Calu3 (cell line): ENCODE measurements at places on chromosomes 7 and 10.
A peak's percentile ranks its signal among the peaks of the same experiment; 100 is the strongest.

- peak; percentile 32 for DNase-seq
Observed at GRCh38 chr10:6208799-6209235, 6.1 kb downstream of the PFKFB3 start.

- no peak for DNase-seq
Observed at GRCh38 chr7:132836746-132837145, 245.1 kb downstream of the CHCHD3 start.

DNA sequence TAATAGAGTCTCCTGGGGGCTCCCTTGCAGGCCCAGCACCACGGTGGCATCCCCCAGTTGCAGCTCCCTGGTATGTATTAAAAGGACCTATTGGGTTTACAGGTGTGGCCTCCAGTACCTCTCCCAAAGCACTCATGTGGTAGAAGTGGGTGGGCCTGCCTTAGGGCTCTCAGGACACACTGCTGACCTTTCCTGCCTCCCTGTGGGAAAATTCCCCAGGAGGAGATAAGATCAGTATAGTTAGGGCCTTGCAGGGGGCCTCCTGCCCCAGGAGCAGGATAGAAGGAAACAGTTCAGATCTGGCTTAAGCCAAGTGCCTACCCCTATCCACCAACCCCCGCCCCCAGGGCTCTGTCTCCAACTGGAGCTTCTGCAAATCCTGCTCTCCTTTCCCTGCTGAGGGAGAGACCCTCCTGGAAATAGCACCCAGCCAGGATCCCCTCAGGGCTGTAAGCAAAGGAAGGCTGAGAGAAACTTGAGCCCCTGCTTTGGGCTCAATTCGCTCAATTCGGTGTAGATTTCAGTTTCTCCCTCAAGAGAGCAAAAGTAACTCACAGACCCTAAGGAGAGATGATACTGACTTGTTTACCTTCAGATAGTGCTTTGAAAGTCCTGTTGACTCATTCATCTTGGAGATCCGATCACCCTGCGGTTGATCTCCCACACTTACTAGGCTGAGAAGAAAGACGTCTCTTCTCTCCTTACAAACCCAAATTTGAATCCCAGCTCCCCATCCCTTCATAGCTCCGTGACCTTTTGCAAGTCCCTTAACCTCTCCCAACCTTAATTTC, 130.6 kb downstream of the WDR11 start:
- DNase-seq, result no peak

- DNase-seq, result peak; percentile 70
Observed at GRCh38 chr7:149209518-149210269, 14.3 kb downstream of the ZNF282 start.

GRCh38 chr7:45027774-45028114, 27.7 kb downstream of the CCM2 start:
- DNase-seq, result no peak

DNA sequence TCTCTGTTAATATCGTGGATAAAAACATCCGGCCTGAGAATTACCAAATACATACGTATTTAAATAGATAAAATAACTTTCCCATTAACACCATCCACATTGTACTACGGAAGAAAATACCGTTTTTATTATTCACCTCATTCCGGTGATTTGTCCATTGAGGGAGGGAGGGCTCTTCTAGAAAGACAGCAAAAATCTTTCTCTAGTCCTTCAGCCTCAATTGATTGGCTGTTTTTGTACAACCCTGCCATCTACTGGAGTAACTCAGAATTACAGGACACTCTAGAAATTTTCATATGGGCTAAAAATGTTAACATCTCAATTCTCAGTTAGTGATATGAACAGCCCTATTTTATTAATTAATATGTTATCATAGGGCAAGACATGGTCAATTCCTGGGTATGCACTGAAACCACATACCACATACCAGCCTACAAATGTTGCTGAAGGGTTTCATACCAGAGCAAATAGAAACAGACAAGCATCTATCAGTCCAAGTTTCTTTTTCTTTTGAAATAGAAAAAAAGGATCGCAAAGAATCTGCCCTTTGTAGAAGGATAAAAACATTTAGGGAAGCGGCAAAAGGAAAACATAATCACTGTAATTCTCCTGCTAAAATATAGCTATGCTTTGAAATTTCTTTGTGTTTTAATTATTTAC, 55.8 kb upstream of the CDCA7L start:
- peak; percentile 69 for DNase-seq

DNA sequence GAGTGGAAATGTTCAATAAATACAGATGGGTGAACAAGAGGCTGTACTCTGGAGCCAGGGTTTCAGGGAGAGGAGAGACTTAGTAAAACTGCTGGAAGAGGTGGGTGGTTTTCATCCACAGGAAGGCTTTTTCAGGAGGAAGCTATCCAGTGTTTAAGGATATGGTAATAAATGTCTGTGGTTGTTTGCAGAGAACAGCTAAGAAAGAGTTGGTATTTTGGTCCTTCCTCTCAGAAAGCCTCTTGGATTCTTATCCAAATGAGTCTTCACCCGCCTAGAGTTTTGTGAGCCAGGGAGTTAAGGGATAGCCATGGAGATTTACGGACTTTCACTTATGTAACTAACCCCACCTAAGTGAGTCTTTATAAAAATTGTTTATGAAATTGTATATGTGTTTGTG, 95.7 kb downstream of the GNAI1 start:
- DNase-seq, result no peak

DNA sequence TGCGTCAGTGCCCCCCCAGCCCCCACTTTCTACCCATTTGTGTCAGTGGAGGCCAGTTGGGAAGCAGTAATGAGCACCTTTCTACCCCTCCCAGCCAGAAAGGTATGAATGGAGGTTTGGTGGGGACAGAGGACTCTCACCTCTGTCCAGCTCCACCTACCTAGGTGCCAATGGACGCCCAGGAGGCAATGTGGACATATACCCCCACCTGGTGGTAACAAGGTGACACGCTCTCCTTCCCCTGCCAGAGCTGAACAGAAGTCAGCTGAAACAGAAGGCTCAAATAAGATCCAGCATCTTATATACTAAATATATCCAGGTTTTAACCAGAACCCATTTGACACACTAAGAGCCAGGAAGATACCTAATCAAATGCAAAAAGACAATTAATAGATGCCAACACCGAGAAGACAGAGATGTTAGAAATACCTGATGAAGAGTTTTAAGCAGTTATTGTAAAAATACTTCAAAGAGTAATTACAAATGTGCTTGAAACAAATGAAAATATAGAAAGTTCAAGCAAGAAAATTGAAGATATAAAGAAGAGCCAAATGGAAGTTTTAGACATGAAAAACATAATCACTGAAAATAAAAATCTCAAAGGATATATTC, 18.4 kb upstream of the SORCS3 start:
- DNase-seq, result peak; percentile 39

DNA sequence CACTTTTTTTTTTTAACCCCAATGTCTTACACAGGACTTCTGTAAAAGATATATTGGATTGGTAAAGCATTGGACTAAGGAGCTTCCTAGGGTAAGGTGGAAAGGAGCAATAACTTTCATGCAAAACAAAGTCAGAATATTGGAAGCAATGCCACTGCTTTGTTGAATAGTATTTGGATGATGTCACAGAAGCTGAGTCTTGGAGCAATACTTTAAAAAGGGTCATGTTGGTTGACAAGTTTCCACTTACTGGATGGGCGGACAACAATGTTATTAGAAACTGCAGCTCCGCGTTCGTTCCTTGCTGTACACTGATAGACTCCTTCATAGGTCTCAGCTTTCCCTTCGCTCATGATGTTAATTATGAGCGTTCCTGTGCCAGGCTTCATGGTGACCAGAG, 101.9 kb upstream of the LAMB4 start:
- DNase-seq, result no peak

GRCh38 chr10:130782467-130782866, 529.1 kb downstream of the TCERG1L start:
- no peak for DNase-seq

GRCh38 chr7:107692501-107692900, 31.9 kb downstream of the SLC26A4 start:
- no peak for DNase-seq

DNA sequence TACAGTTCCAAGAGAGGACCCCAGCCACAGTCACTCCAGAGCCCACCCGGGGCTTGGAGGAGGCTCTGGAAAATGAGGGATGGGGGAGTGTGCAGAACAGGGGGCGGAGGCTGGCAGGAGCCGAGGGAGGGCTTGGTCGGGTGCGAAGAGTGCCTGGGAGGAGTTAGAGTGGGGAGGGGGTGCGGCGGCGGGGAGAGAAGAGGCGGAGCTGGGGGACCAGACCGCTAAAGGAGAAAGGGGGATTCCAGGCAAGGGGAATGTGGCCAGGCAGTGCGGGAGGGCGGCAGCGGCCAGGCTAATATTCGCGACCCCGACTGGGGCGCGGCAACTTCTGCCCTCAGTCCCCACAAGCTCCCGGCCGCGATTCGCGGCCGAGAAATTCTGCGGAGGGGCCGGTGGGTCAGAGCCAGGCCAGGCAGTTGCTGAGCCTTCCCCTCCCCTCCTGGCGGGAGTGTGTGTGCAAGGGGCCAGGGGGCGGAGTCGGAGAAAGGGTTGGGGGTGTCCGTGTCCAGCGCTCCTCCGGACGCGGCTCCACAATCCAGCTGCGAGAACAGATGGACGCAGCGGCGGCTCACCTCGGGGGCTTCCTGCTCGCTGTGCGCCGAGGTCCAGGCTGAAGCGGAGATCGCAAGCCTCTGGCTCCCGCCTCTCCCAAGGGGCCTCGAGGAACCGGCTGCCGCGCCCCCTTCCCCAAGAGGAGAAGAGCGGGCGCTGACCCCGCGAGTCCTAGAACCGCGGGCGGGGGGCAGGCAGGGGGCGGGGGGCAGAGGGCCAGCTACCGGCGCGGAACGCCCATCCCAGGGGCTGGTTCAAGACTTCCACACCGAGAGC, 612 bp upstream of the SLC18A3 start:
- DNase-seq, result no peak

- no peak for DNase-seq
Observed at GRCh38 chr10:124999433-125000365, 57.8 kb downstream of the ZRANB1 start.

DNA sequence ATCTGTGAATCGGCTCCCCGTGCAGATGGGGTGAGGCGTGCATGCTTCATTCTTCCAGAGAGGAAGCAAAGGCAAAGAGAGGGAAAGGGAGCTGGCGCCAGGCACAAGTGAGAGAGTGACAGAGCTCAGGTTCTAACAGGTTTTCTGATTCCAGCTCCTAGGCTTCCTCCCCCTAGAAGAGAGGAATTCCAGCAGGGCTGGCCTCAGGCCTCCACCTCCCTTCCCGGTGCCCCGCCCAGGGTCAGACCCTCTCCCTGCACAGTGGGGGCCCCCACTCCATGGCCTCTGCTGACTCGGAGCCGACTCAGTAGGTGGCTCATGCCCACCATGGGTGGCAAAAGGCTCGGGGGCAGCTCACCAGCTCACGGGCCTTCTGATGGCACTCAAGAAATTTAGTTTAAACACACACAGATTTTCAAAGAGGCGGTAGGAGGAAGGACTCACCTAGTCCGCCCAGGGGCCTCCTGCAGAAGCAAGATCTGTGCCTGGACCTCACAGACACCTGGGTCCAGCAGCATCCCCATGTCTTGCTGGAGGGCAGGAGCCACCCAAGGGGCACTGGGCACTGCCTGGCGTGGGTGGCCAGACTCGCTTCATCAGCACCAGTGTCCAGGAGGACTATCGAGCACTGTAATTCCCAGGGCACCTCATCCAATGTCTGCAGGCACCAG, 183.5 kb downstream of the MAD1L1 start:
- DNase-seq, result no peak

GRCh38 chr7:99095698-99096097, 48.2 kb downstream of the SMURF1 start:
- no peak for DNase-seq

DNA sequence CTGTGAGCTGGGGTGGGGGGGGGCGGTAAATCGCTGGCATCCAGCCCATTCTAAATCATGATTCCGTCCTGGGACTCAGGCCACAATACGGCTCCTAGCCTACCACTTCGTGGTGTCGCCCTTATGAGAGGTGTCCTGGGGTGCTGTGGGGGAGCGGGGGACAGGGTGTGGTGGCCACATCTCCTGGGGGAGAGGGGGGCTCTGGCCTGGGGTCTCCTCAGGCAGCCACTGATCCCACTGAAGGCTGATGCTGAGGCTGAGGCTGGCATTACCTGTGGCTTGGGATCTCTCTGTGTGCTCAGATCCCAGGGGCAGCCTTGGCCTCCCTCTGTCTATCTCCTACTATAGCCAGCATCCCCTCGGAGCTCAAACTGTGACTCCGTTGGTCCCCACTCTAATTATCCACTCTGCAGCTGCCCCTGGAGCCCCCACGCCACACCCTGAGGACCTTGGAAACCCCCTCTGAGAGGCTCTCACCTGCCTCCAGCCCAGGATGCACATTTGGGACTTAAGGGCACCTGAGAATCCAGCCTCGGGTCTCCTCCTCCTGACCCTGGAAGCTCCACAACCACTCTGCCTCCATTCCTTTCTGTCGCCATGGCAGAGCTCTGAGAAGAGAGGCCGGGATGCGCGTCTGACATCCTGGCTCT, 249.3 kb upstream of the TCERG1L start:
- DNase-seq, result no peak

DNA sequence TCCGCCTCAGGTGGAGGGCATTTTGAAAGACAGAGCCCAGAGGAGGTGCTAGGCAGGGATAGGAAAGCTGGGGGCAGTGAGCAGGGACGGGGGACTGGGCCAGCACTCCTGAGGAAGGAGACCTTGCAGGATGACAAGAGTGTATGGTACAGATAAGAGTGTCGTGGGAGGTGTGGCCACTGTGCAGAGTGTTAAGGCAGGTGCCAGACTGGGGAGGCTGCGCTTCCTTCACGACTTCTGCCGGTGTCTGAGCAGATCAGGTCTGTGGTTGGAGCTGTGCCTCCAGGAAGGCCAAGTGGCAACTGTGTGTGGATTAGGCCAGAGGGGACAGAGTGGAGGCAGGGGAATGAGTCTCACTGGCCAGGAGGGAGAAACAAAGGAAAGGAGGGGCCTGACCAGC, 161.7 kb downstream of the HIBADH start:
- DNase-seq, result no peak

DNA sequence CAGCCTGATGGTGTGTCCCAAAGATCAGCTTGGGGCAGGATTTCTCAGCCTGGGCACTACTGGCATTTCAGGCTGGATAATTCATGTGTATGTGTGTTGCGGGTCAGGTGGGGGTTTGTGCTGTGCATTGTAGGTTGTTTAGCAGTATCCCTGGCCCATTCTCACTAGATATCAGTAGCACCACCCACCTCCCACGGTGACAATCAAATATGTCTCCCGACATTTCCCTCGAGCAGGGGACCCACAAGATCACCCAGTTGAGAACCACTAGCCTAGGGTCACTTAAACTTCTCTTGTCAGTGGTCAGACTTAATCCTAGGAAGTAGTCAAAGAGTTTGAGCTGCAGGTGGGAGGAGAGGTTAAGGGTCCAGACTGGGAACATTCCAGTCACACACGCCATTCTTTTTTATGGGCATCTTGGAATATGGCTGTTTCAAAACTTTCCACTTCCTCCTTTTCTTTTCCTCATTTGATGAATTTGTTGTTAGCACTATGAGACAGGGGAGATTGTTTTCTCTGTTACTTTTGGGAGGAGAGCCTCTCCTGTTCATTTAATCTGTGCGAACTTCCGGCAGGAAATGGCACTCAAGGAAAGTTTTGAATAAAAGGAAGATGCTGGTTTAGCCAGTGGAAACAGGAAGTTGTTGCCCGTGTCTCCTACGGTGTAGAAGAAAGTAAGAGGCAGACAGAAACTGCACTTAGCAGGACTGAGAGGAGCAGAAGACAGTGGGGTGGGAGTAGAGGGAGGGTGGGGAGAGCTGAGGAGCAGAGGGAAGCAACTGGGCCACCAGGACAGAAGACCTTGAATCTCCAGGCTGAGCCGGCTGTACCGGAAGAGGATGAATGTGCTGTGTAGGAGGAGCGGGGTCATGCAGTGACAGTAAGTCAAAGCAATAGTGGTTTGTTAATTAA, 17.6 kb upstream of the EXOC6 start:
- DNase-seq, result no peak
